ENCODE measurements at places on chromosomes 6 and 20.
A peak's percentile ranks its signal among the peaks of the same experiment; 100 is the strongest.

GRCh38 chr6:148593130-148593812, 153.6 kb upstream of the UST start:
- no peak for DNase-seq

DNA sequence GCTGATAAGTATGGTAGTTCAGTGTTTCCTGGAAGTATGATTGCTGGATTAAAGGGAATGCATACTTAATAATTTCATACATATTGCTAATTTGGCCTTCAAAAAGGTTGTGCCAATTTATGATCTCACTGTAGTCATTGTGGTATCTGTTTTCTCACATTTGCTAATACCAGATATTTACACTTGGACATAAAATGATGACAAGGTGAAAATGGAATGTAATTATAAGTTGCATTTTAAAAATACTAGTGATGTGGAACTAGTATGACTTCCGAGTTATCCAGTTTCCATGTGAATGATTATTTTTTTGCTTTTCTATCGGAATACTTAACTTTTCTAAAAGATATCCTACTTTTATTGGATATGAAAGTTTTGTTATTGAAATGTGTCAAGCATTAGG, 15.4 kb downstream of the RWDD1 start:
- no peak for DNase-seq

DNA sequence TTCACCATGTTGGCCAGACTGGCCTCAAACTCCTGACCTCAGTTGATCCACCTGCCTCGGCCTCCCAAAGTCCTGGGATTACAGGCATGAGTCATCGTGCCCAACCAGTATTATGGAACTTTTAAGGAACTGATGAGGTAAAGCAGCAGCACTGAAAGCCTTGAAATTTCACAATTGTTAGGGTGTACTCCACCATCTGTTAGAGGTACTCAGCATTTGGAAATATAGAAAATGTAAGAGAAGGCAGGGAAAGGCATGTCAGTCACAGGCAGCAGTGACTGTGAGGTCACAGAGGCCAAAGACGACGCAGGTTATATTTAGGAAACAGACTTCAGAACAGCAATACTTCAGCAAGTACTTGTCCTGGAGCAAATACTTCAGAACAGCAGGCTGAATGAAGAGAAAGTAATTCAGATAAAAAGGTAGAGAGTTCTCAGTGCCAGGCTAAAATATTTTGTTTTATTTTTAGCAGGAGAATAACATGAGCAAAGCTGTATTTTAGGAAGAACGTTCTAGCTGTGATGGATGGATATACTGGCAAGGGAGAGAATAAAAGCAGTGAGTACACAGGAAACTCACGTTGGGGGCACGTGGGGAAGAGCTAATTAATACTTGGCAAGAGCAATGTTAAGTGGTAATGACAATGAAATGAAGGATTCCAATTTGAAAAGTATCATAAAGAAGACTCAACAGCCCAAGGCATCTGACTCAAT, 67.2 kb downstream of the DTNBP1 start:
- no peak for DNase-seq

DNA sequence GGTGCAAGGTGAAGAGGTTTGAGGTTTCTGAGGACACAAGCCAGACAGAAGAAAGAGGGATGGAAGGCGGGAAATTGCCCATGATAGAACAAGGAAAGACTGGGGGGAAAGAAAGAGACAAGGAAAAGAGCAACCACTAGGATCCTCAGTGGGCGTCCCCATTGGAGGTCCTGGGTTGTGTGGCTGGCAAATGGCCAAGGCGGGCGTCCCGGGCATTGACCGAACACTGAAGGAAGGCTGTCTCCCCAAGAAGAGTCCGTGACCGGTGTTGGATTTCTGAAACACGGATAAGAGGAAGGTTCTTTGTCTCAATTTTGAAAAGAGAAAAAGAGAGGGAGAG, 746.6 kb upstream of the ADGRB3 start:
- DNase-seq = no peak

GRCh38 chr6:35139924-35140638, 1.1 kb downstream of the TCP11 start:
- peak; percentile 41 for DNase-seq

DNA sequence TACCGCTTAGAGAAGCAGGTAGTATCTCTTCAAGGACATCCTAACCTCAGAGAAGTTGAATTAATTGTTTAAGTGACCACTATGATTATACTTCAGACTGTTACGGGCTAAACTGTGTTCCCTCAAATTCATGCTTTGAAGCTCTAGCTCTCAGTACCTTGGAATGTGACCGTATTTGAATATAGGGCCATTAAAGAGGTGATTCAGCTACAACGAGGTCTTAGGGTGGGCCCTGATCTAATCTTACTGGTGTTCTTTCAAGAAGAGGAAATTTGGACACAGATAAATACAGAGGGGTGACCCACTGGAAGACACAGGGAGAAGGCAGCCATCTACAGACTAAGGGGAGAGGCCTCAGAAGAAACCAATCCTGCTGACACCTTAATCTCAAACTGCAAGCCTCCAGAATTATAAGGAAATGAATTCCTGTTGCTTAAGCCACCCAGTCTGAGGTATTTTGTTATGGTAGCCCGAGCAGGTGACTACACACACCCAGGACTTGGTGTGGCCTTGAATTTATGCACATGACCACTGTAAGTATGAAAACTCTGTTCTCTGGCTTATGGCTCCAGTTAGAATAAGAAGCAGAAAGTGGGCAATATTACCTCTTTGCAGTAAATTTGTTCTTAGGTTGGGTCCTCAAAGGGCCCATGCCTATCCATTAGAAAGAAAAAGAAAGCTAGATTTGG, 249.1 kb downstream of the DHX35 start:
- no peak for DNase-seq

GRCh38 chr6:13355043-13355945, 27.0 kb upstream of the TBC1D7 start:
- peak; percentile 38 for DNase-seq

DNA sequence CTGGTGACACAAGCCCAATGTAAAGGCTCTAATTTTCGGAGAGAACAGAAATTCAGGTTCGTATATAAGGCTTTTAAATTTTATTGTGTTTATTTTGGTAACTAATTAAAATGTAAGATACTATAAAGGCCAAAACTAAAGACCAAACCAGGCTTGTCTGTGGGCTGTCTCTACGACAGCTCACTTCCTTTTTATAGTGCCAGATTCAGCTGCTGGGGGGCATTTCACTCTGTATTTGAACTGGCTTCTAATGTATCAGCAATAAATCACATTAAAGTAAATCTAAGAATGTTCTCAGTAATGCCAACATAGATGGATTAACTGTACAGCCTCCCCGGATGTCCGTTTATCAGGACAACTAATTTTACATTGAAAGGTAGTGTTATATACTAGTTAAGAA, 31.1 kb upstream of the STXBP5 start:
- no peak for DNase-seq

DNA sequence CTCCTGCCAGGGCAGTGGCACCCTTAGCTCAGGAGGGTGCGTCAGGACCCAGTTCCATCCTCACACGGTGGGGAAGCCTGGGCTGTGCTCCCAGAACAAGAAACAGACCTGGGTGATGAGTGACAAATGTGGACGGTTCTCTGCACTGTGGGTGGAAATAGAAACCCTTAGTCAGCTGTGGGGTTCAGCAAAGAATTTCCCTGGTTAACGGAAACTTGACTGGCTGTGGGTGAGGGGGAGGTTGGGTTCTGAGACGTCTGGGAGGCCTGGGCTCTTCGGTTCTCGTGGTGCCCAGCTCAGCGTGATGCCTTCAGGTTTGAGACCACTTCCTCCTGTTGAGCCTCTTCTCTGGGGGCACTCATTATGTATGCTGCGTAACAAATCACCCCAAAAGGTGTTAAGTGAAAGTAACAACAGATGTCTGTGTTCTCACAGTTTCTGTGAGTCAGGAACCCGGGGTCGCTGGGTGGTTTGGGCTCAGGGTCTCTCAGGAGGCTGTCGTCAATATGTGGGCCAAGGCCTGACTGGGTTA, 53.1 kb upstream of the FAM83D start:
- peak; percentile 89 for DNase-seq

- DNase-seq = no peak
These were observed 157.5 kb downstream of the CEBPB start for GRCh38 chr20:50348096-50348495.

DNA sequence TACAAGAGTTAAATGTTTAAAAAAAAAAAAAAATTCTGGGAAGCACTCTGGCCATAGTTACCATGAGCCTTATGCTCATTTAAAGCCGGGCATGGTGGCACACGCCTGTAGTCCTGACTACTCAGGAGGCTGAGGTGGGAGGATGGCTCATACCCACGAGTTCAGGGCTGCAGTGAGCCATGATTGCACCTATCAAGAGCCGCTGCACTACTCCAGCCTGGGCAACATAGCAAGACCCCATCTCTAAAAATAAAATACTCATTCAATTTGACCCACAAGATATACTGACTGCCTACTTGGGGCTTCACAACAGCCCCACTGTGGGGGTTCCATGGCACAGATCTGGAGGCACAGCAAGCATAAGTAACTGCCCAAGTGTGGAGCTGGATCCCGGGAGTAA, 112.0 kb upstream of the NFATC2 start:
- DNase-seq = no peak

DNA sequence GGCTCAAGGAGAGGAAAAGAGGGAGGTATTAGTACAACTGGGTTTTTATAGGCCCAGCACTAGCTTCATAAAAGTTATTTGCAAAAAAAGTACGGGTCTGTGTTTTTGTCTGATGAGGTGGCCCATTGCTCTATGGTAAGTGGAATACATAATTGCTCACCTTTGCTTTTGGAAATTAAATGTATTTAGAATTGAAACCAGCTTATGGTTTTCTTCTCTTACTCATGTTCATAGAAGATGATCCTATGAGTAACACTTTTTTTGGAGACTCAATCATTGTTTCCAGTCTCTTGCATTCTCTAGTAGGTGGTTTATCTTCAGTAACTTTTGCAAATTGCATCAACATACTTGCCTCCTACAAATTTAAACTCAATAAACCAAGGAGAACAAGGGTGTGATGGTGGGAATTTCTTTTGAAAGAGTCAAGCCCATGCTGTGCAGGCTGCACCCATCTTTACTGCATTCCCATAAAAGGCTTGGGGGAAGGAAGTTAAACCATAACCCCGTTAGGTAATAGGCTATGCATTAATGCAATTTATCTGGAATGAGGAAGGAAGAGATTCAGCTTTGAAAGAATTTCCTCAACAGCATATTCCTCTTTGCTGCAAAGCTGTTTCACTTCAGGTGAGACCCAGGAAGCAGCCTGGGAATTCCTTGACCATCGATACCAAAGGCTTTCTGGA, 48.5 kb upstream of the EDN1 start:
- peak; percentile 24 for DNase-seq

- peak; percentile 48 for DNase-seq
These were observed 1.8 kb downstream of the RPL10A start for GRCh38 chr6:35469751-35470662.

DNA sequence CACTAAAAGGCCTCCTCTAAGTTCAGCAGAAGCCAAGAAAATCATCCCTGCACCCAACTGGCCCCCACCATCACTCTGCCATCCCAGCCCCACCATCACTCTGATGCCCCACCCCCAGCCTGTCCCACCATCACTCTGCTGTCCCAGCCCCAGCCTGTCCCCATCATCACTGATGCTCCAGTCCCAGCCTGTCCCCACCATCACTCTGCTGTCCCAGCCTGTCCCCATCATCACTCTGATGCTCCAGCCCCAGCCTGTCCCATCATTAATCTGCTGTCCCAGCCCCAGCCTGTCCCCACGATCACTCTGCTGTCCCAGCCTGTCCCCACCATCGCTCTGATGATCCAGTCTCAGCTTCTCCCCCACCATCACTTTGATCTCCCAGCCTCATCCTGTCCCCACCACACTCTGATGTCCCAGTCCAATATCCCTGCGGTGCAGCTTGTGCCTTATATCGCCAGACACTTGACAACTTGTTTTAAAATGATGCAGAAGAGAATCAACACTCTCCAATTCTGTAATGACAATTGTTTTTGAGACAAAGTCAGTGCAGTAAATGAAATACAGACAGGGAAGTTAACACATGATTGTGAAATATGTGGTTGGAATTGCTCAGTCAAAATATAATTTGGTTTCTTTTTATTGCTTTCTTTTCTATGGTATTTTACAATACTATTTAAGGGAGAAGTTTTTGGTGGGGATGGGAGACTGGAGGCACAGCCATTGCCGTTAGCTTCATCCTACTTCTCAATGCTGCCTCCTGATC, 100.8 kb downstream of the TNFAIP3 start:
- DNase-seq = no peak

DNA sequence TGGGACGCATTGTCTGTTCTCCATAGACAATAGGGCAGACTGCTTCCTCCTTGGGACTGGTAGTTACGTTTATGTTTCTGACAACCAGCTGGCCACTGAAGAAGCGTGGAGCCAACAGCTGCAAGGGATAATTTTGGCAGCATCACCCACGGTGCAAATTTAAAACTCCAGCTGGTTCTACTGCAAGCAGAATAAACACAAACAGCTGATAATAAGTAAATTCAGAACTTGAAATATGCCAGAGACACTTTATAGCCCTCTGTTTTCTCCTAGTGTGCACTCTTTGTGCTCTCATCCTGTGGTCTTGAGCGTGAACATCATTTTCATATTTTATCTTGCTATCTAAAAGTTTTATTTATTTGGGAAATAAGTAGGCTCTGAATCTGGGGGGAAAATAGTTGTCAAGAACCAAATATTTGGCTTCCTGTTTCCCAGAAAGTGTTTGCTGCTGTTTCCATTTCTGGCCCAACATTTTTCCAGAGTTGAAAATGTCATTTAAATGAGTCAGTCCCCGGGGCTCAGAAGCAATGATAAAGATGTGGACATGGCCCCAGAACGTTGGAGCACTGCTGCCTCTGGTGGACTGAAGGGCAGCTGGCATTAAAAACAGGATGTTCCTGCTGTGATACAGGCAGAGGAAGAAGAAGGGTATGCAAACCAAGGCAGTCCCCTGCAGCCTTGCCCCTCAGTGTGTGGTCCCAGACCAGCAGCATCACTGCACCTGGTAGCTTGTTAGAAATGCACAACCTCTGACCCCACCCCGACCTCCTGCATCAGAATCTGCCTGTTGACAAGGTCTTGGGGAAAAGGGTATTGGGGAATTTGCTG, 12.5 kb upstream of the THBD start:
- no peak for DNase-seq

GRCh38 chr6:75205776-75206575, at the start of gene COL12A1:
Gene COL12A1, minus strand, starts transcription at chr6:75206053. Its CDS starts 3,261 bp downstream, at chr6:75202792.
- DNase-seq = peak; percentile 54

DNA sequence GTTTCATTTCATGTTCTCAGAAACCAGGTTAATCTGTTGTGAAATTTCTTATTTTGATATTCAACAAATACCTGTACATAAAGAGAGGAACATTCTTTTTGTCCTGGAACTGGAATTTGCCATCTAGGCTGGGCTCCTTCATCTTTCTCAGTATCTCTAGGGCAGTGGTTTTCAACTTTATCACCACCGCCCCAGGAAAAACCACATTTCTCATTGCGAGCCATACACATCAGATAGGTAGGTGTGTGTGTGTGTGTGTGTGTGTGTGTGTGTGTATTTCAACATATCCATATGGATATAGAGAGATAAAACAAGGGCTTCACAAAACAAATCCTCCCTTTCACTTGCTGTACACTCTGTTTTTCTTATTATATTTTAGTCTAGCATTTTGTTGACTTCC, 24.1 kb downstream of the BFSP1 start:
- DNase-seq = no peak

- DNase-seq = no peak
These were observed 121.5 kb downstream of the EYA2 start for GRCh38 chr20:47016068-47016664.

GRCh38 chr20:1628621-1629020, 8.8 kb upstream of the SIRPB1 start:
- DNase-seq = no peak

- DNase-seq = no peak
These were observed 35.4 kb upstream of the ZNFX1 start for GRCh38 chr20:49313283-49313682.

- DNase-seq = no peak
These were observed 14.0 kb downstream of the ARHGAP18 start for GRCh38 chr6:129696028-129696418.
